Activated CD8-positive, alpha-beta memory T cell treated with anti-CD3 and anti-CD28 coated beads, Interleukin-2, amount 10 ng/mL, durations not matched to agents 7 days and 5 days (primary cell): ENCODE measurements at places on chromosomes 16 and 17. TPM values are rescaled to one million over a fixed set of nuclear protein-coding genes. Genes with fewer than 3 reads are reported as not detected.

PGS1 gene
- total RNA-seq = 52.2 TPM

C16orf92 gene
- not detected for total RNA-seq

CCDC92B gene
- not detected for total RNA-seq

TPSG1 gene
- not detected for total RNA-seq

SALL1 gene
- not detected for total RNA-seq

ASPSCR1 gene
- 29.5 TPM for total RNA-seq

PTGES3L gene
- not detected for total RNA-seq
